ENCODE measurements at places on chromosomes 3 and 15.

DNA sequence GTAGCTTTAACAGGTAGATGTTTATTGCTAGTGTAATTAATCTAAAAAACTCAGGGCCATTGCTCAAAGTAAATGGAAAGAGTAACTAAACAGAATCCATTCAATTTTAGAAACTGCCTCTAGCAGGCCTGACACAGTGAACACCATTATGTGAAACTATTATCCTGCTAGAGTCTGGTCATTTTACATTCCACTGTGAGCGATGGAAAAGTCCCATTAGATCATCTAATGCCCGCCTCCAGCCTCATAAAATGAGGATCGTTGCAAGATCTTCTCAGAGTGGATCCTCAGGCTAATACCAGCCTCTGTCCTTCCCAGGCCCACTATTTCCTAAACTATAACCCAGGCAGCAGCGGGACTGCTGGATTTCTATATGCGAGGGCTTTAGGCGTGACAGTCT is 107.7 kb downstream of the WDR76 start:
- no peak for DNase-seq

- DNase-seq, result no peak
Observed at GRCh38 chr3:178663201-178663934, 127.1 kb downstream of the KCNMB2 start.

- DNase-seq, result no peak
Observed at GRCh38 chr3:38317192-38317759, 29.3 kb upstream of the XYLB start.

- DNase-seq, result no peak
Observed at GRCh38 chr15:94237903-94238302, 6.5 kb downstream of the MCTP2 start.

DNA sequence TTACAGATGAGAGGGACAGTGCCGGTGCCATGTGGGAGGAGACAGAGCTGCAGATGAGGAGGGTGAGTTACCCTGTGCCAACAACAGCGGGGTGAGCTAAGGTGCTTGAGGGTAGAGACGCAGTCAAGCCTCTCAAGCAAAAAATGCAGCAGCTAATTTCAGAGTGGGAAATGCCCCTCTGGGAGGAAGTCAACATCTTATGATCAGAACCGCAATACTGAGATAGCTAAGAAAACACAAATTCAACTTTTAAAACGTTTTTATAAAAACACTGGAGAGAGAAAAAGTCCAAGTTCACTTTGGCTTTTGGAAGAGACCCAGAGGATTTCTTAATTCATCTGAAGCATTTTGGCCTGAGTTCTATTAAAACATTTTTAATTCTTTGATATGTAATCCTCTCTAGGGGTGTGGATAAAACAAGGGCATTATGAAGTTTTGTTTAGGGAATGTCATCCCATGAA is 319.2 kb downstream of the SLC9A9 start:
- DNase-seq, result no peak

All from astrocyte of the hippocampus (primary cell).